Aorta (tissue), 5 donors: ENCODE measurements at places on chromosomes 5 and 9. TPM values are rescaled to one million over a fixed set of nuclear protein-coding genes. Genes with fewer than 3 reads are reported as not detected.

Gene NCBP1
- 23.1 TPM for total RNA-seq

Gene BNC2
- total RNA-seq, result 22.0 TPM

Gene PCA3
- total RNA-seq, result 0.81 TPM

Gene FBXL7
- 19.9 TPM for total RNA-seq

Gene OTULINL
- 7.6 TPM for total RNA-seq

Gene FAM221B
- total RNA-seq, result not detected

Gene WNT8A
- total RNA-seq, result not detected
